ENCODE measurements at places on chromosomes 5 and 9. TPM values are rescaled to one million over a fixed set of nuclear protein-coding genes. Genes with fewer than 3 reads are reported as not detected.

DNA sequence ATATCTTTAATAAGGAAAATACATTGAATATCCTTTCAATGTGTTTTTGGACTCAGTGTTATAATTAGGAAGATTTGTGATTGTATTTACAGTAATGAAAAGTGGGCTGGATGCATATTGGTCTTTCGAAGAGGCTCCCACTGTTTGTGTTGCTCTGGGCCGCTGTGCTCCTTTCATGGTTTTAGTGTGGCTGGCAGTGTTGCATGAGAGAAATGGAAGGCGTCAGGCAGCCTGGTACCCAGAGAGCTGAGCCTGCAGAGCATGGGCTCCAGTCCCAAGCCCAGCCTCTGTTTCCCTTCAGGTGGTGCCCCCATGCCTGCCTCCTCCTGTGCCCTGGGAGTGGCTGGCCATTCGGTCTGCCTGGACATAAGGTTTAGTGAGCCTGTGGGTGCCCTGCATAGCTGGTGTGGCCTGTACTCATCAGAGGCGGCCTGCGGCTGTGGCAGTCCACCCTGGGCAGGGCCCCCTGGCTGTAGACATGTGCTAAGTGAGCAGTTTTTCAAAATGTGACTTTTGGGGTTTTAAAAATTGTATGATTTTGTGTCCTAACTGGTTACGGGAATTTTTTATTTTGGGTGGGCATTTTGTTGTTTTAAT lies 27.4 kb upstream of the FAM120AOS start:
- no peak for DNase-seq

GRCh38 chr9:128226412-128226801 lies 23.2 kb downstream of the DNM1 start:
- DNase-seq: no peak

DNA sequence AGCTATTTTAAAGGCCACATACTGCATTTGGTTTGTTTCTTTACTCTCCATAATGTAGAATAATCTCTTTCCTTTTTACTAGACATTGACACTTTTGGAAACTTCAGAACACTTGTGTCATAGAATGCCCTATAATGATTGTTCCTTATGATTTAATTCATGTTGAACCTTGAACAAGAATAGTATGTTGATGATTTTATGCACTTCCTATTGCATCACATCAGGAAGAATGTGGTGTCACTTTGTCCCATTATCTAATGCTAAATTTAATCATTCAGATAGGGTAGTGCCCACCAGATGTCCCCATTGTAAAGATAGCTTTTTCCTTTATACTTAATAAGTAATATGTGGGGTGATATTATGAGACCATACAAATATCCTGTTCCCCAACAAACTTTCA lies 19.4 kb upstream of the DEPDC1B start:
- DNase-seq: no peak

GRCh38 chr5:140877262-140877581 lies 2.1 kb downstream of the PCDHA12 start:
- DNase-seq: no peak

DNA sequence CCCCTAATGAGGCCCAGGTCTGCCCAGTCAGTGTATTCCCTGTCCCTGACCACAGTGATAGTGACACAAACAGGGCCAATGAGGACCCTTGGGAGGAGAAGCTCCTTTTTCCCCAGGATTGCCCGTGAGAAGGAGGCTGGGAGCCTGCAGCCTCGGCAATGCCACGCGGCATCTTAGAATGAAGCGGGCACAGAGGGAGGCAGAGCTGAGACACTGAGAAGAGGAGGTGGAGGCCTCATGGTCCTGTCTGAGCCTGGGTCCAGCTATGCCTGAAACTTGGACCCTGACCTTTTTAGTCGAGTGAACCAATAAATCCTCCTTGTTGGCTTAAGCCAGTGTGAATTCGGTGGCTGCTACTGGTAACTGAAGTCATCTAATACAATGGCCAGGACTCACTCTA lies 28.4 kb downstream of the STC2 start:
- DNase-seq: no peak

- DNase-seq: no peak
Measured at GRCh38 chr9:109255394-109255793, 65.5 kb downstream of the EPB41L4B start.

GRCh38 chr5:145945620-145946111 lies 9.3 kb downstream of the SH3RF2 start:
- DNase-seq: no peak

DNA sequence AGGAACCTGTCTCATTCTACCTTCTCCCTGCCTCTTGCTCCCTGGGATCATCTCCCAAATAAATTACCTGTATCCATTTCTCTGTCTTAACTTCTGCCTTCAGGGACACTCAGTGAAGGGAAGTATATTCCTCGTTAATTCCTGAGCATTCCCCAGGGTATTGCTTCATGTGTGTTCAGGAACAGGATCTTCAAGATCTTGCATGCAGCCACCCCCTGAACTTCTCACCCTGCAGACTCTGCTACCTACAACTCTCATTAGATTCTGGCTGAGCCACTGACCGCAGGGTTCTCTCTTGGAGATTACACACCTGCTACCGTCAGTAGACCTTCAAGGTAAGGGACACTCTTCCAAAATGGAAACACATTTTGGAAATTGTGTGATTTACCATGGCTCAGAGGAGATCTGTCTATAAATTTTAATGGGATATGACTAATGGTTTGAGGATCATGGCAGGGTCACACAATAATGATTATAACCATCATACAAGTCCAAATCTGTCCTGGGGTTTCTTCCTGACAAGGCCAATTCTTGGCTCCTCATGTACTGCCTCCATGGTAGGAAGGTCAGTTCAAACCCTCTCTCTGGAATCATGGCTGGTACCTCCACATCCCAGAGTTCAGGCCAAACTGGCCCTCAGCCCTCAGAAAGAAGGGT lies 38.9 kb upstream of the UGCG start:
- DNase-seq: peak; percentile 7

DNA sequence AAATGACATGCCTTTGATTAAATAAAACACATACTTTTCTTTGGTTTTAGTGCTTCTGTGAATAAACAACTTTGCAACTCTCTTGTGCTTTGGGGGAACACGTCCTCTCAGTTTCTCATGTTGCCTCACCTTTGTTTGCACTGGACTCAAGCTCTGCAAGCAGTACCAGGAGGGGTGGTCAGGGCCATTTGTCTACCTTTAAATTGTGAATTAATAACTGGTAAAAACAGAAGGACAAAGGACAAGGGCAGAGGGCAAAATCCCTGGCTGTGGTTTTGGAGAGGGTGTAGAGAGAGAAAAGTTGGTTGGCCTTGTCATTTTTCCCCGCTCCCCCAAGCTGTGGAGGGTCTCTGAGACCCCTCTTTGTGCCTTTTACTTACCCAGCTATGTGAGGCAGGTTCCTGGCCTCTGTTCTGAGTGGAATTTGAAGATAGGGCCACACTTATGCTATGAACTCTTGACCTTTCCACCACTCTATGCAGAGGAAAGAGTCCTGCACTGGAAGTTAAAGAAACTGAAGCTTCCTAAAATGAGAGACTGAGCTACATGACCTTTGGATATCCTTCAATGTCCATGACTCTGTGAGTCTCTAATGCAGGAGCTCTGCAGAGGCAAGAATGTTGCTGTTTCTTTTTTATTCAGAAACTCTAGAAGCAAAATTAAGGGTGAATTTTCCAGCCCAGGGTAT lies 55.1 kb upstream of the MOCS2 start:
- DNase-seq: no peak

DNA sequence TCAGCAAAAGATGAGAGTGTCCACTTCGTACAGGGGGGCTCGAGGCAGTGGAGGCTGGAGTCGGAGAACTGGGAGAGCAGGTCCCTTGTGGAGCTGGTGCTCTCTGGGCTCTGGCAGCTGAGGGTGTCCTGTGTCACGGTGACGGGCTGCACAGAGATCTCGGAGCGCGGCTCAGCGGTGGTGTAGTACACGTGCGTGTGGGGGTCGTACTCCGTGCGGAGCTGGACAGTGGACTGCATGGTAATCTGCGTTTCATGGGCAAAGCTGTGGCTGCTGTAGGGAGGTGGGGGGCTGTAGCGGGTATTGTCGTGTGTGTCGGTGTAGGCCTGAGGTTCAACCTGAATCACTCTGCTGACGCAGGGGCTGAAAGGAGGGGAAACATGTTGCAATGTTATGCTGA lies 48.0 kb downstream of the PTCH1 start:
- DNase-seq: no peak

The ORM2 gene
- total RNA-seq: not detected

The PDE6A gene
- 0.47 TPM for total RNA-seq

The IL13 gene
- not detected for total RNA-seq

The PCDHB9 gene
- 6.8 TPM for total RNA-seq

Data from myocyte (in vitro differentiated cells).